ENCODE measurements at places on chromosomes 2 and 18.

DNA sequence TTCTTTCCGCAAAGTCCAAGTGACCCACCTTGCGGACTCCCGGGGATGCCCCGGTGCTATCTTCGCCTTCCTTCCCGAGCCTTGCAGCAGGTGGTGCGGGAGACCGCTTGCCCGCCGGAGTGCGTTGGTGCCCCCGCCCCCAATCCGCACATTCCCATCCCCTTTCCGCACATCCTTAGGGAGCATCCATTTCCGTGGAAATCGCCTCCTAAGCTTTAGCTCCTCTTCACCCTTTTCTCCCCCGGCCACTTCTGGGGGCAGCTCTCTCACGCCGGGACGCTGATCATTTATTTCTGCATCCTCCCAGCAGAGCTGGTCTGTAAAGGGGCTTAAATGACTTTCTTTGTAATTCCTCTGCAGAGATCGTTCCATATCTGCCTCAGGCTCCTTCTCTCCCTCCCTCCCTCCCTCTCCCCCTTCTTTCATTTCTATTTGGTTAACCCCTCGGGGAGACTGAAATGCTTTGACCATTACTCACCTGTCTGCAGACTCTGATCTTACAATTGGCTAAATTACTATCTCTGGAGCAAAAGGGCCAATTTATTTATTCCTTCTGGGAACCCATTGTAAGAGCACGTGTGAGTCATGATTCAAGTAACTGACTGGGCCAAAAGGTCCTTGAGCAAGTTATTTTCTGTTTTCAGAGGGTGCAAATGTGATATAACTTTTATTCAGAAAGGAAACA is 1.3 kb upstream of the LYPD1 start:
- no peak for DNase-seq

DNA sequence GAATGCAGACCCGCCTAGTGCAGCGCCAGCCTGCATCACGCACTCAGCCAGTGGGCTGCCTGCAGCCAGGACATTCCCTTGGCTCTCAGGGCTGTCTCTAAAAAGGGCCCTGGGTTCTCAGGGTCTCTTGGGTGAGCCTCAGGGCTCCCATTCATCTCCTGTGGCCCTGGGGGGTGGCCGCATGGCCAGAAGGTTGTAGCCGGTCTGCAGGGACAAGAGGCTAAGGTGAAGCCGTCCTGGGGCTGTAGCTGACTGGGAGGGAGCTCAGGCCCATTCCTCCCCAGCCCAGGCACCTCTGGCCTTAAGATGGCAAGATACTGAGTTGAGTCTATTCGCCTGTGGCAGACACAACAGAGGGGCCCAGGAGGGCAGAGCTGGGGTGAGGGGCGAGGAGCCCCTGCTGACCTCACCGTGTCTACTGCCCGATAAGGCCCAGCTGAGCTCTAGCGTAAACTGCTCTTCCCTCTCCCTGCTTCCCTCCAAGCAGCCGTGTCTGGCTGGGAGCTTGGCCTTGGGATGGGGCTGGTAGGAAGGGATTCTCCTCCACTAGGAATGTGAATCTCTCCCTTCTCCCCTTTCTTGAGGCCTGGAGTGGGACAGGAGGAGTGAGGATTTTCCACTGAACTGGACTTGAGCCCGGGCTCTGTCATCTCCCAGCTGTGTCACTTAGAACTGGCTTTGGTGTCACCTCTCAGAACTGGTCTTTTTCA is 37.9 kb downstream of the INHBB start:
- no peak for DNase-seq

DNA sequence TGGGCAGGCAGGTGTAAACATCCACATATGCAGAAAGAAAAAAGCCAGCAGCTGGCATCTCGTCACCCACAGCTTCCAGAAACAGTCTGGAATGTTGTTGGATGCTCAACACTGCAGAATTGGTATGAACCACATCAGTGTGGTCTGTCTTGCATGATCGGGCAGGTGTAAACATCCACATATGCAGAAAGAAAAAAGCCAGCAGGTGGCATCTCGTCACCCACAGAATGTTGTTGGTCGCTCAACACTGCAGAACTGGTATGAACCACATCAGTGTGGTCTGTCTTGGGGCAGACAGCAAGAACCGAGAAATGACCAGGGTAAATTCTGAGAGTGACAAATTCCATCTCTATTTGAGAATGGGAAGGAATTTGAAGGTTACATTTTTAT is 39.6 kb downstream of the DOCK10 start:
- DNase-seq = no peak

DNA sequence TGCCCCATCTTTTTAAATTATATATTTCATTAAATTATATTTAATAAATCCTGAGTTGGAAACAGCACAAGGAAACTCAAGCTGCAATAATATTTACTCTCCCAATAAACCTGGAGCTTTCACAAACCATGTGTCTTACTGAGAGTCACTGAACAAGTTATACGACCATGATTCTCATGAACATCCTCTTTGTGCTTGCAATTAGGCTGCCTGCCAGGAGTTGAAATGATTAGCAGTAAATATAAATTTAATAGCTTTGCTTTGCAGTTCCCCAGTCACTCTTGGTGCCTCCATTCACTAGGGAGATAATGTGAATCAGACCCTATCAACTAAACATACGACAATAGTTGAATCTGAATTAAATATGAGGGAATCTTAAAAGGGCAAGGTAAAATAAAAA is 905.1 kb downstream of the NRXN1 start:
- no peak for DNase-seq

DNA sequence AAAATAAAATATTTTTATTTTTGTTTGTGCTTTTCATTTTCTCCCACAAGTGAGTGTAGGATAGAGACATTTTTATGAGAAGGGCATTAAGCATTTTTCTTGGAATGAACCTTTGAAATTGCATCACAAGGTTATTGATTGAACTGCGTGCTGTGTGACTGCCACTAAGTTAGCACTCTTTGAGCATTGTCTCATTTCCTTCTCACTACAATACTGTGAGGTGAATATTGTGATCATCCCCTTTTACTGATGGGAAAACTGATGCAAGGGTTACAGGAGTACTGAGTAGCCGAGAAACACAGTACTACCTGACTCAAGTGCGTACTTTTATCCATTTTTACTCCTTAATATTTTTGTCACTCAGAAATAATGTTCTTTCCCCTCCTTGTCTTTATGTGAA is 2.0 kb downstream of the NBEAL1 start:
- no peak for DNase-seq

DNA sequence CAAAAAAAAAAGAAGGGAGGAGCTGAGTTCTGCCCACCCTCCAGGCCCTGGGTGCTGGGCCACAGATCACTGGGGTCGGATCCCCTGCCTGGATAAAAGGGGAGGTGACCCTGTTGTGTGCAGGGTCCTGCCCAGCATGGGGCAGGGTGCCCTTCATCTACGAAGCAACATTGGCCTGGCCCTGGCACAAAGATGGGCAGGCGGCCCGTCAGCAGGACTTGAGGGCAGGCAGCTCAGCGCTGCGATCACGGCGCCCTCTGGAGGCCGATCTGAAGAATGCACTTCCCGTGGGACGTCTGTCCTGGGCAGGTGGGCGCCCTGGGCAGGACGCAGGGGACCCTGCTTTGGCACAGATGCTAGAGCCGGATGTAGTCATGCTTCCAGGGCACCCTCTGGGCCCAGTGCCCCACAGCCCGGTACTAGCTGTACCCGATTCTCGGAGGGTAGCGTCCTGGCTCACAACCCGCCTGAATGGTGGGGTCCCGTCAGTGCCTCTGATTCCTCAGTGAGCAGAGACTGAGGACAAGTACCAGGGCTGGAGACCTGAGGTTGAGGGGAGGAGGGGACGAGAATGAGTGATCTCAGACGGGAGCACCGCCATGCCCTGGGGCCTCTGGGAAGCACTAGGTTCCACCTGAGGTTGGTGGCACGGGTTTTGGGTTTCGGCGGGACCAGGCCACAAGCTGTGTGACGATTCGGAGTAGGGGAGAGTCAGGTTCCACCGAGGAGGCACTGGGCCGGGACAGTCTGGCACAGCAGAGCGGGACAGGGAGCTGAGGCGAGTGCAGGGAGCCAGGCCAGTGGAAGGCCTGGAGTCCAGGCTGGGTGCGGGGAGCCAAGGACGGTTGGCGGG is 18.0 kb downstream of the ARID5A start:
- DNase-seq = peak; percentile 86

GRCh38 chr2:213036836-213037235 is 114.6 kb downstream of the IKZF2 start:
- DNase-seq = no peak

GRCh38 chr2:224517963-224518362 is 67.2 kb downstream of the CUL3 start:
- DNase-seq = no peak

DNA sequence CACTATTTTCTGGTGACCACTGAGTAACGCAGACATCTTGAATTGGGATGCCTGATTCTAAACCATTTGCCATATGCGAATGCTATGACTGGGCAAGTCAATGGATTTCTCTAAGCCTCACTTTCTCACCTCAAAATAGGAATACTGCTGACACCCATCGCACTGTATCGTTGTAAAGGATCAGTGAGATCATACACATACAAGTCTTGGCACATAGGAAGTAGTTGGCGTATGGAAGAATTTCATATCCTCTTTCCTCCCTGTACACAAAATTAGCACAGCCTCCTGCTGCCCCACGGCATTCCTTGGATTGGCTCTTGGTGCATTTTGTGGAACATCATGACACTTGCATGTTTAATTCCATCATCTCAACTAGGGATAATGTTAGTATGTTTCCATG is 366.9 kb downstream of the CMPK2 start:
- no peak for DNase-seq

DNA sequence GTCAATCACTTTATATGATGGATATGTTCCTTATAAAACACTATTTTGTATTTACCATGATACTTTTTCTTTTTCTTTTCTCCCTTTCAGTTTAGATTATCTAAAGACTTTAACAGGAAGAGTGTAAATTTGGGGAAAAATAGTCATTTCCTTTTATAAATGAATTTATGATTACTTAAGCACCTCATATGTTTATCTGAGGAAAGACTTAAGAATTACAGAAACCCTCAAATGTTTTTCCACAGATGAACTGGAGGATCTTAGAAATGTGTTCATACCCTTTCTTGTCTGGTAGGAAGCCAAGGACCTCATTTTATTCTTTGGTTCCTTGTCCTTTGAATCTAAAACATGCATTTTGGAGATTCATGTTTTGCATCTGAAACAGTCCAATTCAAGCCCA is 36.7 kb downstream of the MAPRE2 start:
- DNase-seq = no peak
